ENCODE measurements at places on chromosomes 1 and 21.

DNA sequence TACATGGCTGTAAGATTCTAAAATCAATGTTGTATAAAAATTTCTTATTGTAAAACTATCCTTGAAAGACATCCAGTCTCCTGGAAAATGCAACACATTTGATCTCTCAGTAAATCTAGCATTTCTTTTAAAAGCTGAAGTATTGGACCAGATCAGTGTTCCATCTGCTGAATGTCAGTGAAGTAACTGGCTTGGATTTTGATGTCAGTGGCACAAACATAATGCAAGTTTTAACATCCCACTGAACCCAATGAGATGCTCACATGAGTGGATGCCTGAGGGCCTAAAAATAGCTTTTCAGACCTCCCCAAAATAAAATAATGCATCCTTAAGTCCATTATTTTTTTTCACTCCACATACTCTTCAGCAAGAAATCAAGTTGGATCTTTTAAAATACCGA, 1432.2 kb downstream of the MRPL39 start:
- no peak for DNase-seq

GRCh38 chr1:229552732-229553131, 5.8 kb downstream of the ABCB10 start:
- no peak for DNase-seq

DNA sequence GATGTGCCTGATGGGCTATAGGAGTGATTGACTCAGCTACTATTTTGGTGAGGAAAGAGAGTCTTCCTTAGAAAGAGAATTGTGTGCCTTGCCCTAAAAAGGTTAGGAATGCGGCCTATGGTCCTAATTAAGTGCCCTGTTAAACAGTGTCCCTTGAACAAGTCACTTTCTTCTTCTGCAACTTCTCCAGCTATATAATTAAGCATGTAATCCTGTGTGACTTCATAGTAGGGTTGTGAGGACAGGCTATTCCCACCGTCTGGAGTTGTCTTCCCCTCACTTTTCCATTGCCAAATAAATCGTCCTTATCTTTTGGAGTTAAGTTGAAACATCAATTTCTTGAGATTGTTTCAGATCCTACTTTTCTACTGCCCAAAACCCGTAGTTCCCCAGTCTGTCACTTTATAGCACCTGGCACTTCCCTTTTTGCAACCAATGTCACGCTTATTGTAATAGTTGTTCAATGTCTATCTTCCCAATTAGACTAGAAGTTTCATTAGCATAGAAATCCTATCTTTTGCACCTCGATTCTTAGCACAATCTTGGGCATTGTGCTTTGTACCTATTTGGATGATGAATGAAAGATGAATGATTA, 27.6 kb upstream of the SLC16A1 start:
- DNase-seq: no peak

DNA sequence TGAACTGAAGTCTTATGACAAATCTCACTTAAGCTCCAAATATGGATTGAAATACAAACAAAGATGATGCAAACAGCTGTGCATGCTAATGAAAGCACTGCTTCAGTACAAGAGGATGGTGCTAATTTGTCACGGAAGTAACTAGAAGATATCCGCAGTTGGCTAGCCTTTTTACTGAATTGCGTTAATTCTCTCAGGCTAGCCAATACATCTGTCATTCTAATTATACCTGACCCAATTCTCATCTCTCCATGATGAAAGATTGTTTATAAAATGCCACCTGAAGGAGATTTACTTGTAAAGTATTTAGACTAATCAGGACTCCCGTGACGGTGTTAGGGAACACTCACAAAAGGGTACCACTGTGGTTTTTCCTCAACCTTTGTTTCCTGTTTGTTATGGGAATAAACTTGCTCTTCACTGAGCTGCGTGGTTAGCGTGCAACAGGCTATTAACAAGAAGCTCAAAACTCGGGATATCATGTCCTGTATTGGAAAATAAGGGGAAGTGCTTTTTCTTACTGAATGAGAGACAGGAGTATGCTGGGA, 162.5 kb downstream of the APP start:
- DNase-seq: no peak

GRCh38 chr1:228166170-228166936, 749 bp downstream of the IBA57 start:
- DNase-seq: no peak

- no peak for DNase-seq
Observed at GRCh38 chr1:87336623-87337067, 8.0 kb downstream of the LMO4 start.

GRCh38 chr1:197178998-197179397, 32.5 kb upstream of the ASPM start:
- no peak for DNase-seq

DNA sequence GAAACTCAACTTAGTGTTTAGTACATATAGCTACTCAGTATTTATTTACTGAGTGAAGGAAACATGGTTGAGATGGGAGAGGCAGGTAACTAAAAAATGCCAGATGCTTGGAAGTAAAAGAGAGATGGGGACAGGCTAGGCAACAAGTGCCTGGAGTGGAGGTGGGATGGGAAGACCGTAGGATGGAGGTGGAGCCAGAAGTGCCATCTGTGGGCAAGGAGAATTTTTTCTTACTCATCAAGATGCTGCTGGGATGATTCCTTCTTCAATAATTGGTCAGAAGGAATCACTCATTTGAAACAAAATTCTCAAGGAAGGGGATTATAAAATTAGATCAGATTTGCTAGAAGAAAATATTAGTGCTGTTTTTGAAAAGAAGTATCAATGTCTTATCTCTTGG, 72.9 kb downstream of the IFI44 start:
- no peak for DNase-seq

DNA sequence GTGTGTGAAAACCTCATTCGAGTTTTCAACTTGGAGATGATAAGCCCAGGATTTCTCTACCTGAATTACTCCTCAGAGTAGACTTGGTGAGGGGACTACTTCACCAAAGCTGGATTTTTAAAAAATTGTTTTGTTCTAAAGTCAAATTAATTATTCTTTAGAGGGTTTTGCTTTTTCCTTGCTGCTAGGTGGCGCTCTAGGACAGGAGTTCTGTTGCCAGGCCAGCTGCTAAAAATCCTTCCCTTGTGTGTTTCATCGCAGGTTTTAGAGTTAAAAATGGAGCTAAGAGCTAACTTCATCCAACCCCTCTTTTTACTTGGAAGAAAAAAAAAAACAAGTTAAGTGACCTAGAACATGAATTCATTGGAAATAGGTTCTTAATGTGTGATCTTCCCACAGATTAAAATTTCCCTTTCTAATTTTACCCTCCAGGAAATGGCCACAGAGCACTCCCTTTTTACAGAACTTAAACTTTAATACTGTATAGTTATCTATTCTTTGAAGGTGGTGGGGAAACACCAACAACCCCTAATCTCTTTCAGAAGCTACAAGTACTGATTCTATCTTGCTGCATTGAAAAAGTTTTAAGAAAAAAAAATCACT, 36.7 kb upstream of the FAM163A start:
- peak; percentile 59 for DNase-seq

DNA sequence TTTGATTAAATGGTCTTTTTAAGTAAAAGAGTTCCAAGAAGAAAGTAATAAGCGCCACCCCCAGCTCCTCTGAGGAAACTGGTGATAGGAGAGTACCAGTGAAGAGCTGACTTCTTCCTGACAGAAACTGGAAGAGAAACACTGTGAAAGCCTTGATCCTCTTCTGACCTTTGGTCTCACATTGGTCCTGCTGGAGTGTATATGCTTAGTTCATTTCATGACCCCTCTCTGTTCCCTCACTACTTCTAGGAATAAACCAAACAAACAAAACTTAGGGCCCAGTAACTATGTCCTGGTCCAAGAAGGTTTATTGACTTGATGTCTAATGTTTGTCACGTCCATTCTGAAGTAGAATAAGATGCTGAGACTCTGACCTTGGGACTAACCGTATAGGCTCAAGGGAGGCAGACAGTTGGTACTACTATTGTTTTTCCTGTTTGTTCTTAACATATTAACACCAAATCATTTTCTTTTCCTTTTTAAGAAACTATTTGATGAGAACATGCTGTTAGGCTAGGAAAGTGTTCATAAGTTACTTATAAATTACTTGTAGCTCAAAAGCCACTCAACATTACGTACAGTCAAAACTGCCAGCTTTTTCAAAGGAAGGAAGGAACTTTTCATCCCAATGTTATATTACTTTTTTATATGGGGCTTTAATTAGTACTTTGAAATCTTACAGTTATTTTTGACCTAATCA, 57.9 kb downstream of the MIER1 start:
- no peak for DNase-seq

GRCh38 chr1:246099570-246099969, 407.5 kb downstream of the SMYD3 start:
- no peak for DNase-seq

- peak; percentile 29 for DNase-seq
Observed at GRCh38 chr21:33976082-33977016, 60.7 kb upstream of the ATP5PO start.

- DNase-seq: no peak
Observed at GRCh38 chr1:12279728-12280464, 50.1 kb downstream of the VPS13D start.

DNA sequence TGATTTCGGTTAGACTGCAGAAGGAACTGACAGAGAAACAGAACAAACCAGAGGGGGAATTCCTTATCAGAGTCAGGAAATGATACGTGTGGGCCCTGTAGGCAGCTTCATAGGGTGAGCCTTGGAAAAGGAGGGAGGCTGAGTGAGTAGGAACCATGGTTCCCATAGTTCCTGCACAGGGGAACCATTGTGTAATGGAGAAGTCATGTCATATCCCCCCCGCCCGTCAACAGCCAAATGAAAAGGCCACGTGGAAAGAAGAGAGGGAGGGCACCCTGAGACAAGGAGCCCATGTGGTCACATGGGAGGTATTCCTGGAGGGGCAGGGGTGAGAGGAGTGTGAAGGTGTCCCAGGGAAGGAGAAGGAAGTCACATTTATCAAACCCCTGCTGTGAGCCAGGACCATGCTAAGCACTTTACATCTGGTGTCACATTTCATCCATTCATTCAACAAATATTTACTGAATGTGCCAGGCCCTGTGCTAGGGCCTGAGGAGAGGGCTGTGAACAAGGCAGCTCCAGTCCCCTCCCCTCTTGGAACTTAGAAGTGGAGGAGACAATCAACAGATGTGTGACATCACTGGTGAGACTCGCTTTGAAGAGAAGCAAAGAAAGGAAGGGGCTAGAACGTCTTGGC, 15.7 kb upstream of the FGR start:
- no peak for DNase-seq
